ENCODE measurements at places on chromosomes 1 and 21.

DNA sequence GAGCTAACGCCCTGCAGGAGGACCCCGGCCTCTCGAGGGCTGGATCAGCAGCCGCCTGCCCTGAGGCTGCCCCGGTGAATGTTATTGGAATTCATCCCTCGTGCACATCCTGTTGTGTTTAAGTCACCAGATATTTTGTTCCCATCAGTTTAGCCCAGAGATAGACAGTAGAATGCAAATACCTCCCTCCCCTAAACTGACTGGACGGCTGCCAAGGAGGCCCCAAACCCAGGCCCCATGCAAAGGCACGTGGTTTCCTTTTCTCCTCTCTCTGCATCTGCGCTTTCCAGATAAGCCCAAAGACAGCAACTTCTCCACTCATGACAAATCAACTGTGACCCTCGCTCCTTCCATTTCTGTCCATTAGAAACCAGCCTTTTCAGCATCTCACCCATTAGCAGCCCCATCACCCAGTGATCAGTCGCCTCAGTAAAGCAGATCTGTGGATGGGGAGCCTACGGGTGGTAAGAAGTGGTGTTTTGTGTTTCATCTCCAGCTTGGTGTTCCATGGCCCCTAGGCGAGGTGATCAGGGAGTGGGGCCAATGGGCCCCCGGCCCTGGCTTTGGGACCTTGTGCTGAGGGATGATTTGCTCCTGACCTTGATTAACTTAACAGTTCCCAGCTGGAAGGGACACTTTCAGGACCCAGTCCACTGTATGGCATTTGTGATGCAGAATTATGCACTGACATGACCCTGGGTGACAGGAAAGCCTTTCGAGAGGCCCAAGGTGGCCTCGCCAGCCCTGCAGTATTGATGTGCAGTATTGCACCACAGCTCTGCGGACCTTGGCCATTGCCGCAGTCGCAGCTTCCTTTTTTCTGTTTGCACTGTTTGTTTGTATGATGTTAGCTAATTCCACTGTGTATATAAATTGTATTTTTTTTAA is 5.2 kb downstream of the NPPA start:
- no peak for DNase-seq

DNA sequence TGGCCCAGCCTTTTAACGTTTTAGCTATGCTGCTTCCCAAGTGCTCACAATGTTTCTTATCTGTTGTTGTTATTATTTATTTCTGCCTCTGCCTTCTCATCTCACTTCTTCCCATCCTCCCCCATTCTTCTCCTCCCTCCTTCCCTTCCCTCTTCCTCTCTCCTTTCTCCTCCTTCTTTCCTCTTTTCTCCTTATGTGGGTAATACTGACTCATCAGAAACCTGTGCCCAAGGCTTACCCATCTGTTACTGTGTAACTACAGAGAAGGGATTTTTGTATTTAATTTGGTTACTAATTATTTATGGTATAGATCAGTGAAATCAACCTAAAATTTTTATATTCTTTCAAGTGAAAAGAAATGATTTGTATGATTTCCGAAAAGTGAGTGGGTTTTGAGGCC is 120.3 kb downstream of the KCNK2 start:
- no peak for DNase-seq

GRCh38 chr1:34695580-34695979 is 59.3 kb upstream of the GJB5 start:
- no peak for DNase-seq

DNA sequence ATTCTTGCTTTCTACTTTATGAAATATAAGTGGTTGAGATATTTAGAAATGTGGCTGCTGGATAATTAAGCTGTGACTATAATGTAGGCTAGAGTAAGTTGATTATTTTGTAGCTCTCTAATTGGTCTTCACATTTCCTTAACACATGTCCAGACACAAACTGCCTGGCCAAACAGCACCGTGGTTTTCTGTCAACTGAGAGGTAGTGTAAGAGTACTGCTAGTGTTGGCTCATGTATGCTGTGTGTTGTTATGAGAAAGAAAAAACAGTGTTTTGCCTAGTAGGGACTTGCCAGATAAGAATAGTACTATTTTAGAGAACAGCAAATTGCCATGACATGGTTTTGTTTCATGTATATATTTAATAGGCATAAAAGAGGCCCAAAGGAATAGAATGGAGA is 37.1 kb downstream of the TMED5 start:
- no peak for DNase-seq

DNA sequence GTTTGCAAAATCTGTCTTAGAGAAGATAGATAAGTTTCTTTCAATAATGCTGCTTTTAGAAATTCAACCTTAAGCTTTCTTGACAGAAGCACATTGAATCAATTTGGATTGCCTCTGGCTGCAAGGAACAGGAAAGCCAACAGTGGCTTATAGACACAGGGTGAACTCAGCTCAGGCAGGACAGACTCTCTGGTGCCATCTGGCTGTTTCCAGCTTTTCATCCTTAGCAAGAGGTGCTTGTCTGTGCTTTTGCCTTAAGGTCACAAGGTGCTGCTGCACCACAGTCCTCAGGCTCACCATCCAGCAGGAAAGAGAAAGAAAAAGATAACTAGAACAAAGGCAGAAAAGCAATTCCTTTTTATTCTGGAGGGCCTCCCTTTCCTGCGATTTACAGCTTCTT is 93.7 kb upstream of the ETS2 start:
- no peak for DNase-seq

- no peak for DNase-seq
These were observed 29.1 kb downstream of the LGALS8 start for GRCh38 chr1:236552901-236553300.

GRCh38 chr1:218890451-218890850 is 283.2 kb upstream of the LYPLAL1 start:
- no peak for DNase-seq

DNA sequence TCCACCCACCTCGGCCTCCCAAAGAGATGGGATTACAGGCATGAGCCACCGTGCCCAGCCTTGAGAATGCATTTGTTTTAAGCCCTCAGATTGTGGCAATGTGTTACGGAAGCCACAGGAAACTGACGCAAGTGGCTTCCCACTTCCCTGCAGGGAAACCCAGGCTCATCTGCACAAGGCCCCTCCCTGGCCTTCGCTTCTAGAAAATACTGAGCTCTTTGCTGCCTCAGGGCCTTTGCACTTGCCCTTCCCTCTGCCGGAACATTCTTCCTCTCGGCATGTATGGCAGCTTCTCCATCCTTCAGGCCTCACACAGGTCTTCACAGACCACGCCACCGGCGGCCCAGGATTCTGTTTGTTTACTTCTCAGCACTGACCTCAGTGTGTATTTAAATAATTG is 137.0 kb upstream of the TMEM51 start:
- DNase-seq, result no peak

DNA sequence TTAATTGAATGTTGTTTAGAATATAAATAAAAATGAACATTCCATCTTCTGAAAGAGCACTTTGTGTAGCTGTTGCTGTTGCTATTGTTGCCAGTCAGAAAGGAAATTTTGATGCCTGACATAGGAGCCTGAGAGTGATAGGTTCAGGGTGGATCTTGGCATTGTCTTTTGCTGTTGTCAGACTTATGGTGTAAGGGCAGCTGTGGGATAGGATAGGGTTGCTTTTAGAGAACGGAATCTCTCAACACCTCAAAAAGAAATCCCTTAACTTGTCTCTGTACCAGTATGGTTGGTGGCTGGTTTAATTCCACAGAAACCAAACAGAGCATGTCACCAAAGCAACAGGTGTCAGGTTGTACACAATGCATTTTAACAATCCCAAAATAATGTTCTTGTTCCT is 62.7 kb downstream of the ESRRG start:
- no peak for DNase-seq

- no peak for DNase-seq
These were observed 1372.9 kb upstream of the ADGRL2 start for GRCh38 chr1:80427881-80428280.

GRCh38 chr1:22801761-22802160 is 91.1 kb downstream of the EPHB2 start:
- DNase-seq, result no peak

DNA sequence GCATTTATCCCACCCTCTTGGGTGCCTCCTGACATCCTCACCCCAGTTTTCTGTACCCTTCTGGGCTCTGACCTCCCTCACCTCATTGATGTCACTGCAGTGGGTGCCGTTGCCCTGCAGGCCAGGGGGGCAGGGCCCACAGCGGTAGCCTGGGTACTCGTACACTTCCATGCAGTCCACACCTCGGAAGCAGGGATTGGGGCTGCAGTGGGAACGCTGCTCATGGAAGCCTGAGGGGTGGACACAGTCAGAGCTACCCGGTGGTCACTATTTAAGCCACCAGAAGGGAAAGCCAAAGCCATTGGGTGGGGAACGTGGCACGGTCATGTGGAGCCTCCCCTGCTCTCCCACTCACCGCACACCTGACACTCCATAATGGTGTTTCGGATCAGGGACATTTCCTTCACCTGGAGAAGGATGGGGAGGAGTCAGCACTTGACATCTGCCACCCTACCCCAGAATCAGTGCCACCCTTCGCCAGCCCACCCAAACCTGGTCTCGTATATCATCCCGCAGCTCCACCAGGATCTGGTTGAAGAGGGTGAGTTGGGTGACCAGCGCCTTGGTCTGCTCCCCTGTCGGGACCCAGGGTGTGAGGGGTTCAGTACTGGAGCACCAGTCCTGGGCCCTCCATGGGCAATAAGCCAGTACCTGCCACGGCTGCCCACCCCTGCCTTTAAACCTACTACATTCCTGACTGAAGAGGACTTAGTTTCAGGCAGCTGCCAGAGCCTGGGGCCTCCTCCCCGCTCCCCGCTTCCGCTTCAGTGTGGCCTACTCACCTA is 4.8 kb downstream of the THBS3 start:
- DNase-seq, result no peak

DNA sequence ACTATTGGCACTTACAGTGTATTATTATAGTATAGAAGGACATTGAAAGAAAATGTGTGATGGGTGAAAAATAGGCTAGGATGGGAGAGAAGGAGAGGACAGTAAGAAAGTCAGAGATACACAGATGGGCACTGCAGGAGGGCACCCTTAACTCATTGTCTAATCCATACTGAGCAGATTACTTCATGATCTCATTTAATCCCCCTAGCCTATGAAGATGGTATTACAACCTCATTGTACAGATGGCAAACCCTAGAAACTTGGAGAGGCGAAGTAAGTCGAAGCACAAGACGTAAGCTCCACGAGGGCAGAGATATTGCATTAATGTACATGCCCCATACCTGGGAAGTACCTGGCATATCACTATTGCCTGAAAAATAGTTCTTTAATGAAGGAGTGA is 346.9 kb upstream of the DAB1 start:
- no peak for DNase-seq

DNA sequence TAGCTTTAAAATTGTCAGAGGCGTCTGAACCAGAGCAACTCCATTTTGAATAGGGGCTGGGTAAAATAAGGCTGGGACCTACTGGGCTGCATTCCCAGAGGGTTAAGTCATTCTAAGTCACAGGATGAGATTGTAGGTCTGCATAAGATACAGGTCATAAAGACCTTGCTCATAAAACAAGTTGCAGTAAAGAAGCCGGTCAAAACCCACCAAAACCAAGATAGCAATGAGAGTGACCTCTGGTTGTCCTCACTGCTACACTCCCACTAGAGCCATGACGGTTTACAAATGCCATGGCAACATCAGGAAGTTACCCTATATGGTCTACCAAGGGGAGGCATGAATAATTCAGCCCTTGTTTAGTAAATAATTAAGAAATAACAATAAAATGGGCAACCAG is 143.6 kb downstream of the GABPA start:
- DNase-seq, result no peak

DNA sequence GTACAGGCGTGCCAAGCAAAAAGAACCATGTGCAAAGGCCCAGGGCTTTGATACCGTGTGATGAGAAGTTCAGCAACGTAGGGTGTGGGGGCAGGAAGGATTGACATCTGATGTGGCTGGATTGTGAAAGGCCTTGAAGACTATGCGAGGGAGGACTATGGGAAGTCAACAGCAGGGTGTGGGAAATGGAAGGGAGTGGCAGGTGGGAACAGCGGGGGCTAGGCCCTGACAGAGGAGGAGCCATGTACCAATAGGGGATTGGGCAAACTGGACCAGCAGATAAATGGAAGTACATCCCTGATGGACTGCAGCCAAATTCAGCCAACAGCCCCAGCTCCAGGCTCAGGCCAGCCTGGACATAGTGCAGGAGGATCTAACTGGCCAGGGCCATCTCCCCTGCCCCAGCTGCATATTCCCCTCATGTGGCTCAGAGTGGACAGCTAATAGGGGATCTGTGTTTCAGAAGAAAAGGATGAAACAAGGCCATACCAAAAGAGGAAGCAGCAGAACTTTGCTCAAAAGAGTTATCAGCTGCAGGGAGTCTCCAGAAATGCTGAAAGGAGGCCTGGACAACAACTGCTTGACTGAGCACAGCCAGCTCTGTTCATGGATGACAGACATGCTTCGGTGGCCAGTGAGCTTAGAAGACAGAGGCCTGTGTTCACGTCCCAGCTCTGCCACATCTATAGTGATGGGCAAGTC is 140.2 kb upstream of the SGIP1 start:
- DNase-seq, result no peak

DNA sequence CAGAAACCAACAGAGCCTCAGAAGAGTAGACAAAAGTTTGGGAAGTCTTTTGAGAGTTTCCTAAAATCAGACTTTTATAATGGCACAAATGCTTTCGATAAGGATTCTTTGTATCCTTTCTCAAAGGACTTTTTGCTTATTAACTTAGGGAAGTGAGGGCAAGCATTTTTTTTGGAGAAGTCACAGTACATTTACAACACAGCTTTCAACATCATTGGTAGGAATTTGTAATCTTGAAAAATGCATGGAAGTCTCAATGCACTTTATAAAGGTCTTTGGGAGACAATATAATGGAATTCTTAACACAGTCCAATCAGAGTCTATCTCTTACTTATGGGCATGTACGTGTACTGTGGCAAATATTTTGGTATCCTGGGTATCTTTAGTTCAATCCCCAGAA is 325.8 kb upstream of the NR5A2 start:
- DNase-seq, result no peak

DNA sequence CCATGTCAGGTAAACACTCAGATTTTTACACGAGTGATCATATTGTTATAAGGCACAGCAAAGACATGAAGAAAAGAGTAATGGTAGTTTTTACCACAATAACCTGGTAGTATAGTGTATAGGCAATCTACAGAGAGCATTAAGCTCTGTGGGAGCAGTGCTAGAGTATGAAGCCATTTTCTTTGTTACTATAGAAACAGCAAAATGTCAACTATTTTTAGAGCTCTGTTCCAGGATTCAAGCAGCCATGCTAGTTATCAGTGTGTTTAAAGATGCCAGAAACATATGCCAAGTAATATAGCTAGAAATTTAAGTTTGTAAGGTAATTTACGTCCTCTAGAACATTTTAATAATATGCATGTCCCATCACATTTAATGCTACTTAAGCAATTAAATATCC is 77.6 kb upstream of the RGS18 start:
- no peak for DNase-seq

GRCh38 chr1:113390871-113391648 is 745 bp downstream of the MAGI3 start:
- peak; percentile 42 for DNase-seq

GRCh38 chr1:3618881-3619671 is 5.7 kb upstream of the TPRG1L start:
- peak; percentile 66 for DNase-seq

- no peak for DNase-seq
These were observed 46.0 kb downstream of the COL24A1 start for GRCh38 chr1:86110451-86111129.

- no peak for DNase-seq
These were observed 77.0 kb downstream of the CTH start for GRCh38 chr1:70487910-70488665.

Data from T-helper 17 cell (primary cell).